ENCODE measurements at places on chromosomes 7 and 10.

GRCh38 chr7:120867932-120868331 lies 10.0 kb upstream of the TSPAN12 start:
- no peak for DNase-seq

GRCh38 chr10:125334545-125334944 lies 174.2 kb upstream of the CTBP2 start:
- no peak for DNase-seq

GRCh38 chr7:2978408-2978807 lies 65.3 kb downstream of the CARD11 start:
- DNase-seq = no peak

- DNase-seq = no peak
Observed at GRCh38 chr10:49034925-49035324, 80.4 kb downstream of the VSTM4 start.

DNA sequence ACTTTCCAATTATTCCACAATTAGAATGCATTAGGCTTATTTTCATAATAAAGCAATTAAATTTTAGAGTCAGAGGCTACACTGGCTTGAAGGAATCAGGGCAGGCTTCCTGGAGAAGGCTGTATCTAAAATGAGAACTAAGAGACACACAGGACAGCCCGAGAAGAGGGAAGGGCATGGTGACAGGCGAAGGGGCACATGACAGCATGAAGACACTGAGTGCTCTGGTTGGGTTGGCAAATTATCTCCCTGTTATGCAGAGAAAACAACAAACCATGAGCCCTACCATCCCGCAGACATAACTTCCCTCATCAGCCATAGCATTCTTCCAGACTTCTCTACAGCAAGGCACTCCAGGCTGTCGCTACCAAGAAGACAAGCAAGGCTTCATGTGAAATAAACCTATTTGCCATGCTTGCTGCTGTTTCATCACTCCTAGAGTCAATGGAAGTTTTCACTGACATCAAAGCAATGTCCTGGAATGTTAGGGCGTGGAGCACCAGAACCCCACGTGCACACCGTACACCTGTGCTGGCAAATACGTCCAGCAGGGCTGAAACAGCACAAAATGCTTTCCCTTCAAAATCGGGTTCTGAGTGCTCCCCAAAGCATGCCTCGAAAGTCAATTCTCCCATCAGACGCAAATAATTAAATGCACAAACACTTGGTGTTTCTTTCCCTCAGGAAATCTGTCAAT lies 21.3 kb downstream of the VOPP1 start:
- no peak for DNase-seq

DNA sequence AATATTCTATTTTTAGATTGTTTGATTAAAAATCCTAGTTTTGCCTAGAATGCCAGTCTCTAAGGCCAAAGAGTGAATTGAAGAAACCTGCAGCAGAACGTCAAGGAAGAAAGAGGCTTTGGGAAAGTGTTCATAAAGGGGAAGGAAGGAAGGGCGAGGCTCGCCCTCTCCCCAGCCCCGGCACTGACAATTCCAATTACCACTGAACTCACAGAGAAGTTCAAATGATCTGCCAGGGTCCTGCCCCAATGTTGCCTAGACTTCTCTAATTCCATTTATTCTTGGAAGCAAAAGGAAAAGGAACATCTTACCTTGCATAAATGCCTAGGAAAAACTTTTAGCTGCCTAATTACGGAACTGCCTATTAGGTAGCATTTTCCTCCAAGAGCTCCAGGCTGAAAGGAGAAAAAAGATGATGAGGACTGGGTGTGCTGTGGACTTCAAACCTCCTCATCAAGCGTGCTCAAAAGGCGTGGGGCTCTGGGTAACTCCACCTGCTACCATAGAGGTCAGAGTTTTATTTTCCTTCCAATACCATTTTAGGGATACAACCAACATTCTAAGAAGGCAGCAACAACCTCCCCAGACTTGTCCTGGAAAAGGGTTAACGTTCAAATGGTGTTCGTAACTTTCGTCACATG lies 134.5 kb downstream of the PKD1L1 start:
- DNase-seq = no peak

DNA sequence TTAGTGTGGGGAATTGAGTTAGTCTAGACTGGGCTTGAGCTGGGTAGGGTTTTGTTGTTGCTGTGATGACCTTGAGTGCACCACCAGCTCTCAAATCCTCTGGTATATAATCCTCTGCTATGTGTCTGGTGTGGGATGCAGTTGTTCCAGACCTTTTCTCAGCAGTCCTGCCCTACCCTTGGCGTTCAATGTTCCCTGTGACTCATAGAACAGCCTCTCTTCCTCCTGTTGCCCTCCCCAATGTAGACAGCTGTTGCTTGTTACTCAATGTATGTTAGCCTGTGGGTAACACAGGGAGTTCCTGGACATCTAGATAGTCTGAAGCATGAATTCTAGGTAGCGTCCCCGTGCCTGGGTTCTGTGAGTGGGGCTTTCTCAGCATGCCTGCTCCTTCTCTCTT lies 19.8 kb downstream of the ACBD7 start:
- no peak for DNase-seq

- DNase-seq = no peak
Observed at GRCh38 chr7:96244992-96245292, 77.0 kb downstream of the SLC25A13 start.

GRCh38 chr7:103346396-103346795 lies 1.0 kb upstream of the PSMC2 start:
- DNase-seq = no peak

DNA sequence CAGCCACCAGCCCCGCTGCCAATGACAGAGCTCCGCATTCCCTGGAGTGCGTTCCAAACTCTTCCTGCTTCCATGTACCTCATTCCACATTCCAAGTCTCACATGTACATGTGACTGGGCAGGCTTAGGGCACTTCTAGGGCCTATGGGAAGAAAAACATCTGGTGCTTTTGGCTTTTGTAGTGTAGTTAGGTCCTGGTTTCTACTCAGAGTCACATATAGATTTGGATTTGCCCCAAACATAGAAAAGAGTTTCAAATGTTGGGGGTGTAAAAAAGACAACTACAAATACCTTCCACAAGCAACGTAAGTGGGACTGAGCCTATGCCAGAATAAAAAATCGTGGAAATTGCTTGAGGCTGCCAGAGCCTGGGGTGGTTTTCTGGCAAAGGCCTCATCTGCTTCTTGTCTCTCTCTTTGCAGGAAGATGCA lies 84.1 kb downstream of the ZNF467 start:
- no peak for DNase-seq

GRCh38 chr7:30797176-30798040 lies 26.2 kb downstream of the MINDY4 start:
- no peak for DNase-seq

DNA sequence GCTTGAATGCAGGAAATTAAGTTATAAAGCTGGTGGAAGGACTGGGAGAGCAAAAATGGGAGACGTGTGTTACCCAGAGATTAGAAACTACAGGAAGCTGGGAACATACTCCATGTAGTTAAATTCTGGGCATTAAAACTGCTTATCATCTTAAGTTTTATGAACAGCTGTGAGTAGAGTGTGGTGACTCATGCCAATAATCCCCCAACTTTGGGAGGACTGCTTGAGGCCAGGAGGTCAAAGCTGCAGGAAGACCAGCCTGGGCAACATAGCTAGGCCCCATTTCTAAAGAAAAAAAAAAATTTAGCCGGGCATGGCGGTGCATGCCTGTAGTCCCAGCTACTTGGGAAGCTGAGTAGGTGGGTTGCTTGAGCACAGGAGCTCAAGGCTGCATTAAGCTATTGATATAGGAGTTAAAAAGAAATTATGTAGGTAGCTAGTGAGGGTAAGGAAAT lies 56.2 kb upstream of the SEPHS1 start:
- no peak for DNase-seq

DNA sequence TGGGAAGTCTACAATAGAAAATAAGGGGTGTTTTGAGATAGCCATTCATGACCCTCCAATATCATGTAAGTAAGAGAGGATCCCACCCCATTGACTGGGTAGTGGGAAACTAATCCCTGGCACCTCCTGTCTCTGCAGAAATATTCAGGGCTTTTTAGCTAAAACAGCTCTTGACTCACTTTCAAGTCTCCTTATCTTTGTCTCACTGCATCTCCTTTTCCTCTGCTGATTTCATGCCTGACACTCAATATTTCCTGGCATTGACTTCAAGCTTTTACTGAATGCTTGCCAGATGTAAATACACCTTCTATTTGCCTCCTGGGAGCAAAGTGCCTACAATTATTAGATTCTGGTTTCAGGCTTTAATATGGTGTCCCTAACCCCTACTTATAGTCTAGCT lies 57.1 kb downstream of the CHRM2 start:
- no peak for DNase-seq

- no peak for DNase-seq
Observed at GRCh38 chr10:132122939-132123445, 57.2 kb downstream of the JAKMIP3 start.

Data from NCI-H345 (cell line).